CD4-positive, alpha-beta T cell treated with Interleukin-17A for 1 hour (primary cell): ENCODE measurements at places on chromosomes 7 and 10.
A peak's percentile ranks its signal among the peaks of the same experiment; 100 is the strongest.

DNA sequence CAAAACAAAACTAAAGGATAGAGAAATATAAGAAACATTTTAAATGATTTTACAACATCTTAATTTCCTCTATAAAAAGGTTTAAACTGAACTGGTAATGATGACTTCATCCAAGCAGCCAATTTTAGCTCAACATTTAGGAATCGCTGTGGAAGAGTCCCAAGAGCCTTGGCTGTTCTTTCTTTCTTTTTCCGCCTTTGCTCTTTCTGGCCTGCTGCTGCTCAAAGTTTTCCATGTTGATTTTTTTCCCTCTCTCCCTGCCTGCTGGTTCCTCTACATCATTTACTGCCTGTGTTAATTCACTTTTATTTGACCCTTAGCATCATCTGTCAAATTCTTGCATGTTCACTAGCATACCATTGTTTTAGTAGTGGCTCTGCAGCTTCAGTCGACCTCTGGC lies 146.9 kb downstream of the EVX1 start:
- no peak for DNase-seq

DNA sequence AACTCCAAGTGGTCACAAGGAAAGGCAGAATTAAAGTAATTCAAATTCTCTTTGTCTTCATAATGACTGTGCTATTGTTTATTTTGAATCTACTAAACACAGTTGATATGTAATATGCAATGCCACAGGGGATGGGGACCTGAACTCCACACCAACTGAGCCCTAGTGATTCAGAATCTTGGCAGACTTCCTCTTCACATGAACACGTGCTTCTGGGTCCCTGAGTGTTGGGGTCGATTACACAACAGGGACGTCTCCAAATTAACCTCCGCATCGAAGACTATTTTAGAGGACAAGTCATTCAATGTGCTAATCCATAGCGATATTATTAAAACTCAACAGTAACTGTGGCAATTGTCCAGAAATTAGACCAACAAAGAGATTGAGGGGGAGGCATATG lies 95.3 kb upstream of the CARD11 start:
- no peak for DNase-seq

DNA sequence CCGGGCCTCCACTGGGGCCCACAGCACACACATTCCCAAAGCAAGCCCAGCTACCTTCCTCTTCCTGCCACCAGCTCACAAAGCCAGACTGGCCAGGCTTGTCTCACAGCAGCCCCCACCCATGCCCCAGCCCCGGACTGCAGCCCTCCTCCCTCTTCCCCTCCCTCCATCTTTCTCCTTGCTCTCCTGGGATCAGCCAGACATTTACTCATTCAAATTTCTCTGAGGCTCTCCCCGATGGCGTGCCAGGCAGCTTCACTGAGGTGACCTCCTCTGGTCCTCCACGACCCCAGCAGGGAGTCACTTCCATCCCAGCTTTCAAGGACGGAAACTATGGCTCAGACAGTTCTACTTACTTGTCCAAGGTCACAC lies 187.5 kb downstream of the GRID1 start:
- no peak for DNase-seq

- DNase-seq: no peak
These were observed 31.8 kb upstream of the ELFN1 start for GRCh38 chr7:1638215-1638661.

GRCh38 chr7:124643311-124643811 lies 122.2 kb downstream of the GPR37 start:
- DNase-seq: no peak

- no peak for DNase-seq
These were observed 86.4 kb downstream of the VPS41 start for GRCh38 chr7:38822549-38822948.

GRCh38 chr10:130159192-130159794 lies 23.1 kb downstream of the GLRX3 start:
- DNase-seq: no peak

DNA sequence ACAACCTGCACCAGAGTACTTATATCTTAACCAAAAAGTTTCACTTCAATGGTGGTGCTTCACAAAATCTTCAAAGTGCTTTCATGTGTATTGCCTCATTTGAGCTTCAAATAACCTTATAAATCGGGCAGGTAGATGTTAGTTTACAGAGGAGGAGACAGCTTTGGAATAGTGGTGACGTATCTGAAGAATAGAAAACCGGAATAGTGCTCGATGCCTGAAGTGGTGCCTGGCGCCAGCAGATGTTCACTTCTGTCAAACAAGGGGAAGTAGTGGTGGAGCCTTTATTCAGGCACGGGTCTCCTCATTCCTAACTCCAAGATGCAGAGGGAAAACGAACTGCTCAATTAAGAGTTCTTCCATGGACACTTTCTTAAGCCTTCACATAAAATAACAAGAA lies 58.1 kb downstream of the NHLRC2 start:
- DNase-seq: no peak

- DNase-seq: no peak
These were observed 81.3 kb downstream of the PIP4K2A start for GRCh38 chr10:22633106-22633505.

DNA sequence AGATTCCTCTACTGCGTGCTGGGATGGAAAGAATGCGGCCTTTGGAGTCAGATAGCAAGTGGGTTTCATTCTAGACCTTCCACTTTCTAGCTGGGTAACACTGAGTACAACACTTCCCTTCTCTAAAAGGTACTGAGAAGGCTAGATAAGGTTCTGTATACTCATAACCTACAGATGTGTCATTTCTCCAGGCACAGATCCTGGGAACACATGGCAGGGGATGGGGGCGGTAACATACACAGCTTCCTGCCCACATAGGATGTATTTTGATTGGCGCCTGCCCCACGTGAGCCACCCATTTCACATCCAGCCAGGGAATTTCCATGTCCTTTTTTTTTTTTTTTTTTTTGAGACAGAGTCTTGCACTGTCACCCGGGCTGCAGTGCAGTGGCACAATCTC lies 31.8 kb downstream of the KLRG2 start:
- DNase-seq: no peak

DNA sequence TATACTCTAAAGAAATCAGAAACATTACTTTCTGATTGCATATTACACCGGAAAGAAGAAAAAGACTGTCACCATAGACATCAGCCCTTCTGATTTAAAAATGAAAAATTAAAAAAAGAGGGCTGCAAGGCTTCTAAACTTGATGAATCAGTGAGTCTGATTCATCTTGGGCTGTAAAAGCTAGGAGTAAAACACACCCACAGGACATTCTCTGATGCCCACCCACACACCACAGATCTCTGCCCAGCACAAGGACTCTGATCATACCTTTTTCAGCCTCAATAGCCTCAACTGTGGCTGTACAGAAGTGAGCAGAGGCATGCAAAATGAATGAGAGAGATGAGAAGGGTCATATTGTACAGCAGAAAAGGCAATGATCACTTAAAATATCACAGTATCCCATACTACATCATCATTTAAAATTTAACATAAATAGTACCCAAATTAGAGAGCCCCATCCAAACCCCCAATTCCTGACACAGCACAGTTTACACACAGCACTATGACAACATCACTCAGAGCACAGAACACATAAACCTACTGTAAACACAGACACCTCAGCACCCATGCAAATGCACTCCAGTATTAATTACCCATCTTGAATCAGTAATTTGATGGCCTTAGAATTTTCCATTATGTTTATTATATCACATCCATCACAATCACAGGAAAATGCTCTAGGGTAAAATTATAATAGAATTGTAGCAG lies 6.4 kb upstream of the MSS51 start:
- no peak for DNase-seq

GRCh38 chr10:35598379-35598778 lies 6.8 kb upstream of the GJD4 start:
- DNase-seq: no peak

- DNase-seq: peak; percentile 77
These were observed at the start of gene RUFY2 for GRCh38 chr10:68406815-68407548. TSS of gene RUFY2 (minus strand) at chr10:68407277. CDS start at chr10:68407189, 88 bp downstream.

DNA sequence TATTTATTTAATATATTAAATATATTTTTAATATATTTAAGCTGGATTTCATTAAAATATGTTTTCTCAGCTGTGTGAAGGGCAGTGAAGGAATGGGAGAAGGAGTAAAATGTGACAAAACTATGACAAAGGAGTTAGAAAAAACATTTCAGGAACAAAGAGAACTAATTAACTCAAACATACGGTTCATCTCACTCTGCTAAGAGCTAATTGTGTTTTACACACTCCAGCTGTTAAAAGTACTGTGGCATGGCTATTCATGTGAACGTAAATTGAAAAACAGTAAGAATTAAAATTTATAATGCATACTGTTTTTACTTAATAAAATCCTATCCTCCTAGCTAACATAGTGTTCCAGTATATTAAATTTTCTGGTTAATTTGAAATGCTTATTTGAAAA lies 262.5 kb upstream of the GNAI1 start:
- no peak for DNase-seq

DNA sequence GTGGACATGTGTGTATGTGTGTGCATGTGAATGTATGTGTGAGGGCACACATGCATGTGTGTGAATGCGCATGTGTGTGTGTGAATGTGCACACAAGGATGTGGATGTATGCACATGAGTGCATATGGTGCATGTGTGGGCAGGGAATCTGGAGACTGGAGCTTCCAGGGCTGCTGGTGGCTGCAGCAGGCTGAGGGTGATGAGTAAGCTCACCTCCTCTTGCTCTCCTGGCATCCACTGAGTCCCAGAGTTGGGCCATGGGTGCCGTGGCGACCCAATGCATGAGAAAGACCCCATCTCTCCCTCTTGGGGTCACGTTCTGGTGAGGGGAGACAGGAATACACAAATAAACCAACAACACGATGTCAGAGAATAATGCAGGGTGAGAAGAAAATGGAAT lies 33.3 kb upstream of the COL13A1 start:
- DNase-seq: no peak

- DNase-seq: no peak
These were observed 22.0 kb upstream of the OPALIN start for GRCh38 chr10:96380821-96381220.

DNA sequence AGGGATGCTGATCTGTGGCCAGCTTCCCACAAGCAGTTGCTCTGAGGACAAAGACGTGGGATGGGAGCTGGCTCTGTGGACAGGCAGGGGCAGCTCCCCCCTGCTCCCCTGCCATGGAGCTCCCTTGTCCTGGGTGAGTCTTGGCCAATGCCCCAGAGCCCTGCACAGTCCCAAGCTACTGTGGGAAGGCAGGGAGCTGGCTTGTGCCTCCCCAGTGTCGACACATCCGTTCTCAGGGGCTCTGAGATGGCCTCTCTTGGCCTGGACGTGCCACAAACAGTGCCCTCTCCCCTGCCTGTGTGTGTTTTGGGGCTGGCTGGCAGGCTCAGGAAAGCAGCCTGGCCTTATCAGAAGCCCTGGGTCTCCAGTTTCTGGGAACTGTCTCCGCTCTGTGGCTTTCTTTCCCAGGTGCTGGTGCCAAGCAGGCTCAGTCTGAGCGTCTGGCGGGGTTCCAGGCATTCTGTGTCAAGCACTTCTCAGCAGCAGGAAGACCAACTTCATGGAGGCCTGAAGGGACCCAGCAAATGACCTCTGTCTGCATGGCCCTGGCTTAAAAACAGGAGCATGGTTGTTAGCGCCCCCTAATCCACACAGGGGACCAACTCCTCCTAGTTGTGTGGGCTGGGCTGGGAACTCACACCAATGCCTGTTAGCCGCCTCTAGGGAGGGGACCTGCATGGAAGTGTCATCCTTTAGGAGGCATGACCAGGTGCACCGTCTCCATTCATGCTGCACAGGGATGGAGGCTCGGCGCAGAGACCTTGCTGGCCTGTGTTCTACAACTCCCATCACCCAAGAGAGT lies 375.2 kb downstream of the RPS24 start:
- no peak for DNase-seq
